ENCODE measurements at places on chromosomes 11 and 22.

- no peak for DNase-seq
Observed at GRCh38 chr11:117830072-117830471, 5.5 kb upstream of the FXYD2 start.

DNA sequence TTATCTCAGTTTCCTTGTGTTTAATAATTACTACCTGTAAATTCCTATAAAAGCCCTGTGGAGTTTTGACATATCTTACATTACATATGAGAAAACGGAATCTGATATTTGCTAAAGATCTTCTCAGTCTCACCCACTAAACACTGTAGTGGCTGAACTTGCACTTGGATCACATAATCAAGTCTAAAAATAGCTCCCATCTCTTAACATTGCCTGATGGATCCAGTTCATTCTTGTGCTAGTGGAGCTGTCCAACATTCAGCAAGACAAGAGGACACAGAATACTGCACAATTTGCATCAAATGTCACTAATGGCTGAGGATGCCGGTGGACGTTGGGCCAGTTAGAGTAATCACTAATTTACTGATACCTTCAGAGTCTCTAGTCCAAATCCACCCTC, 569.9 kb upstream of the ANO5 start:
- DNase-seq: no peak

GRCh38 chr11:20089367-20089766, 70.9 kb downstream of the DBX1 start:
- no peak for DNase-seq

GRCh38 chr11:60993615-60994014, 22.1 kb downstream of the CD6 start:
- no peak for DNase-seq

DNA sequence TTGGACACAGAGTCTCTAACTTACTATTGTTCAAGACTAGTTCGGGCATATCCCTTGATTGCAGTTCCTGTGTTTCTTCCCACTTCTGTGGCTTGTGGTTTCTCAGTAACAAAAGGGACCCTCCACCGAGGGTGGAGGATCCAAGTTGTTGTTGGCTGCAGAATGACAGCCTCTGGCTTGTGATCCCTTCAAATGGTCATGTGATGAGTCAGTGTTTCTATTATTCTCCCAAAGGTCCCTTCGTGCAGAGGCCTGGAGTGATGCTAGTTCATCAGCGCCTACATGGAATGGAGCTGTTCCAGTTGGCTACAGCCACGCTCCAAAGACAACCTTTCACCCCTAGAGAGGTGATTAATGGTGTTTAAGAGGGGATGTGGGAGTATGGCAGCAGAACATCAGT, 2.6 kb upstream of the VWCE start:
- no peak for DNase-seq

- no peak for DNase-seq
Observed at GRCh38 chr11:131229221-131229620, 141.2 kb upstream of the NTM start.

GRCh38 chr11:58578136-58578634, 678 bp upstream of the ZFP91 start:
- DNase-seq: peak; percentile 76

DNA sequence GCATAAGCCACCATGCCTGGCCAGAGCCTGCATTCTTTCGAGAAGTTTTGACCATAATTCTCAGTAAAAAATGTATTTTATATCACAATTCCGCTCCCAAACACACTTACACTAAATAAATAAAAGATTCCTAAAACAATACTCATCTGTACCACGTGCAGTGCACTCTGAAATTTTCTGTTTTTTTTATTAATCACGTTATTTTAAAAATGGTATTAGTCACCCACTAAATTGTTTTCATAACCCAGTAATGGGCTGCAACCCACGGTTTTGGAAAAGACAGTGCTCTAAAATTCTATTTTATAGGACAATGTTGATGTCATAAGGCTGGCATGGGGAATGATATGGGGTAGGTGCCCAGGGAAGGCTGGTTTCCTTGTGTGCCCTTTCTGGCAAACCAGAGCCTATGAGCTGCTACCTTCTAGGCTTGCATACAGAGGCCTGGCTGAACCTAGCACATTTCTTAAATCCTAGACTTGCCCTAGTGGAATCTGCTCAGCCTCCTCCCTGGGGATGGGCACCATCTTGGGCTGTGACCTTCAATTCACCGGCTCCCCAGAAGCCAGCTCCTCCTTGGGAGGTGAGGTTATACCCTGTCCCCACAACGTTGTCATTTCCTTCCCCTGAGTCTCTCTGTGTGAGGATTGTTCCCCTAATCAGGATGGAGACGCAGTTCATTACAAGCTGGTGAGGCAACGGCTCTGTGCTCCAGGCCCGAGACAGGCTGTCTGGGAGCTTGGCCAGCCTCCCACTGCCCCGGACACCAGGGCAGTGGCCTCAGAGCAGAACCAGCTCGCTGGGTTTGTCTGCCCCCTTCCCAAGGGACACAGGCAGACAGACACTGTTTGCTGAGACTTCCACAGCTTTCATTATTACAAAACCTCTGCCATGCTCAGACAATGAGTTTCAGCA, 116.5 kb upstream of the NAV2 start:
- no peak for DNase-seq

GRCh38 chr11:96530473-96530872, 140.7 kb downstream of the JRKL start:
- DNase-seq: no peak

DNA sequence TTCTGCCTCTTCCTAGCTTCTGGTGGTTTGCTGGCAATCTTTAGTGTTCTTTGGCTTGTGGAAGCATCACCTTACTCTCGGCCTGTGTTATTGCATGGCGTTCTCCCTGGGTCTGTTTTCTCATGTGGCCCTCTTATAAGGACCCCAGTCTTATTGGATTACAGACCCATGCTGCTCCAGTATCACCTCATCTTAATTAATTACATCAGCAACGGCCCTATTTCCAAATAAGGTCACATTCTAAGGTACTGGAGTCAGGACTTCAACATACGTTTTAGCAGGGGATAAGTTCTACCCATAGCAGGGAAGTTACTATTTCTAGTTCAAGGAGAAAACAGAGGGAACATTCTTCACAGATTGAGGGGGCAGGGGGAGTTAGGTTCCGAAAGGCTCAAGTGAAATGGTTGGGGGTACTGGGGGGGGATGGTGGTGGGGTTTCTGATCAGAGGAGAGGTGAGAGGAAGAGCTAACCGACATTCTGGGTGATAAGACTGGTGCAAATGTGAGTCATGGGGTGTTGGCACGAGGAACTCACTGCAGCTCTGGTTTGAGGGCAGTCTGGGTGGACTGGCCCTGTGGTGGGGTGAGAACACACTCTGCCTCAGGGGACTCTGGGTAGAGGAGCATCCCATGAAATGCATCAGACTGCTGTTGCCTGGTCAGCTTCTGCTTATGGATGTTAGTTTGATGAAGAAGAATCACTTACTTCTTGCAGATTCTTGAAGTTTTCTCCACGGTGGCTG, 51.5 kb upstream of the ZBED5 start:
- DNase-seq: no peak

GRCh38 chr11:126662035-126662790, 306.7 kb downstream of the ST3GAL4 start:
- DNase-seq: no peak

GRCh38 chr11:69492201-69492991, 10.9 kb downstream of the LINC01488 start:
- no peak for DNase-seq

DNA sequence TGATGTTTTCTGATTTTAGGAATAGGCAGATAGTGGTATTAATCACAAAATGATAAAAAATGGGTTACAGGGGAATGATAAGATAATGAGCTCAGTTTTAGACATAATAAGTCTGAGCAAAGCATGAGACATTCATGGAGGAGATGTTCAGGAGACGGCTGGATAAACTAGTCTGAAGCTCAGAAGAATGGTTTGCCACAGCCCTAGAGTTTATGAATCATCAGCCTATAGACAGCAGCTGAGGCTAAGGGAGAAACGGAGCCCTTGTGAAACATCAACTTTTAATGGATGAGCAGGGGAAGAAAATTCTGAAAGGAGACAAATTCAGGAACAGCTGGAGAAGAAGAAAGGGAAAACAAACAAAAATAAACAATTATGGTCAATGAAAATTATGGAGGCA, 87.2 kb downstream of the RELT start:
- DNase-seq: no peak

- DNase-seq: no peak
Observed at GRCh38 chr11:102428696-102429095, 23.9 kb downstream of the TMEM123 start.

GRCh38 chr11:86720546-86720945, 48.1 kb upstream of the ME3 start:
- no peak for DNase-seq

GRCh38 chr11:44445500-44446365, 119.7 kb upstream of the CD82 start:
- DNase-seq: no peak

DNA sequence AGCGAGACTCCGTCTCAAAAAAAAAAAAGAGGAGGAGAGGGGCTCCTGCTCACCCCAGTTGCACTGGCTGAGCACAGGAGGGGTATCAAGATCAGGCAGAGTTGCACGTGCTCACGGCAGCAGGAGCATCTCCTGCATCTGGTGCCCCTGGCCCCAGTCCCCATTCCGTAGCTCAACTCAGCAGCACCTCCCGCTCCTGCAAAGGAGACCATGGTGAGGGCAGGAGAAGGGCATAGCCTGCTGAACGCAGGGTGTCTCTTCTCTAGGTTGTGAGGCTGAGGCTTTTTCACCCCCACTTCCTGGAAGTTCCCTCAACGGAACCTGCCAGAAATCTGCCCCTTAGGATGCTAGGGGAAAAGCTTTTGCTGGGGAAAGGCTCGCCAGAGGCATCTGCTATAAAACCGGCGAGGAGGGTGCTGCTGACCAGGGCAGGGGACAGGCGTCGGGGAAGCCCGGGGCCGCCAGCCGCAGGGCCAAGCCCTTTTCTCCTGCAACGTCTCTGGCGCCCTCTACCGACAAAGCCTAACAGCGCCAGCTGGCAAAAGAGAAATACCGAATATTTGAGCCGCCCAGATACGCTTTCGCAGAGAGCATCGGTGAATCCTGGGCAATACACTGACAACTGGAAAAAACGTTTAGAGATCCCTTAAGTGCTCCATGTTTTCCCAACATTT, 1.0 kb upstream of the PPP6R2 start:
- peak; percentile 64 for DNase-seq

- no peak for DNase-seq
Observed at GRCh38 chr11:67002921-67003411, 20.0 kb upstream of the SYT12 start.

DNA sequence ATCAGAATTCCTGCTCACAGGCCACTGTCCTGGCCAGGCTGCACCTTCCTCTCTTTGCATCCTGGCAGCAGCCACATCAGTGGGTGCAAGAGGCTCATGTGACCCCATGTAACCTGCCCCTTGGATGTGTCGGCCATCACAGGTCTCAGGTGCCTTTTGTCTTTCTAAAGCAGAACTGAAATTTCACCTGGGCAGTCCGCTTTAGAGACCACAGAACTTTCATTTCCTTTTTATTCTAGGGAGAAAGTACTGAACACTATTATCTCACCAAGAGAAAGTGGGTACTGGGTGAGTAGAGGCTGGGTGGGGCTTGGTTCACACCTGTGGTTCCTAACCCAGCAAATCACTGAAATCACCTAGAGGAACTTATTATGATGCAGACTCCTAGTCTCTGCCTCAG, 51.7 kb upstream of the NUP160 start:
- DNase-seq: peak; percentile 81

- DNase-seq: no peak
Observed at GRCh38 chr11:113373306-113373705, 14.3 kb upstream of the ANKK1 start.

- no peak for DNase-seq
Observed at GRCh38 chr11:34243600-34244464, 114.0 kb downstream of the ABTB2 start.

Measured in germinal center (tissue), 1 donor.